ENCODE measurements at places on chromosomes 7 and 10.

- DNase-seq: no peak
Measured at GRCh38 chr10:6071181-6072175, 9.3 kb upstream of the IL2RA start.

DNA sequence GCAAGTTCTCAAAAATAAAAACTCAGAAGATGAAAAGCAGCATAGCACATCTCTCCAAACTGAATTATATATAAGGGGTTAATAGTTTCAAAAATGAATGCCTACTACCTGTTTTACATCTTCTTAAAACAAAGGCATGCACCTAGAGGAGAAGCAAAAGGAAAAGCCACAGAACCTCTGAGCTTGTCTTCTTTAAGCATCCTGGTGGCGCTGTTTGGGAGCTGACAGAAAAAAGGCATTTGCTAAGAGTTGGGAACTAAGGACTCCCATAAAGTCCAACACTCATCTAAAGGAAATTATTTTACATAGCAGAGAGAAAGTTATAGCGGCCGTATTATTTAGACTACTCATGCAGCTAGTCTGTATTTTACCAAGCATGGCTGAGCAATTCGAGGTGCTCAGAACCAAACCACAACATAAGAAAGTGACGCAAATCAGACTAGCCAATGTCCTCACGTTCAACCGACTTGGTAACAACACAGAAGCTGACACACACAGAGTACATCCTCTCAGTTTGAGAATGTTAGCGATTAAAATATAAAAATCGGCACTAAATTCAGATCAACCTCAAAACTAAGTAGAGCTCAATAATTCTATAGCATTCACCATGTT, 38.8 kb downstream of the PTN start:
- no peak for DNase-seq

GRCh38 chr7:22786290-22786932, 36.2 kb downstream of the TOMM7 start:
- DNase-seq: no peak

GRCh38 chr10:3048119-3049019, 19.0 kb upstream of the PFKP start:
- peak; percentile 42 for DNase-seq

DNA sequence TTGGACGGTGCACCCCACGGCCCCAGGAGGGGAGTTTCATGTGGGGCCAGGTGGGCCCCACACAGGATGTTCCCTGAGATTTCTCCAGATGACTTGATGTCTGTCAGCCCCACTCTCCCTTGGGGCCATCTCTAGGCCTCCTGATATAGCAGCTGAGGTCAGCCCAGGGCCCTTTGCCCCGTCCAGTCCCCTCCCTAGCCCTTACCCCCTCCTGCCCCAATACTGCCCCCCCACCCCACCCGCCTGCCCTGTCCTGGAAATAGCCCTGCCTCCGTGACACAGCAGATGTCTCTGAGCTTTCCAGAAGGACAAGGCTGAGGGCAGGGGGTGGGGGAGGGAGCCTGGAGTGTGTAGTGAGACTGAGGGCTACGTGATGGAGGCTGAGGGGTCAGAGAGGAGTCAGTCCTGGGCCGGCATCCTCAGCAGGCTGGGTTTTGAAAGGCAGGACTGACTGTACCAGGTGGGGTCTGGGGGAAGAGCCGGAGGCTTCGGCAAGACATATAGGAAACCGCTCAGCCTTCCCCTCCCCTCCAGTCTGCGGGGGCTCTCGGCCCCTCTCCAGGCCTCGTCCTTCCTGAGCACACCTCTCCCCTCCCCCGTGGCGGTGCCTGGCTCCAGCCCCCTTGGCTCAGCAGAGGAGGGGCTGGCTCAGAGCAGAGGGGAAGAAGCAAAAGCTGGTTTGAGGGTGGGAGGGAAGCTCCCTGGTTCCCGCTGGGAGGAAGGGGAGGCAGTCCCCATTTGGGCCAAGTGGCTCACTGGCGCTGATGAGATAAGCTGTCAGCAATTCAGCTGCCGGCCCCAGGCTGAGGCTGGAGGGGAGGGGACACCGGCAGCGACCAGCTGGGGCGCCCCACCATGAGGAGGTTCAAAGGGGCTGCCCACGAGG, 2.0 kb downstream of the FLNC start:
- peak; percentile 68 for DNase-seq

DNA sequence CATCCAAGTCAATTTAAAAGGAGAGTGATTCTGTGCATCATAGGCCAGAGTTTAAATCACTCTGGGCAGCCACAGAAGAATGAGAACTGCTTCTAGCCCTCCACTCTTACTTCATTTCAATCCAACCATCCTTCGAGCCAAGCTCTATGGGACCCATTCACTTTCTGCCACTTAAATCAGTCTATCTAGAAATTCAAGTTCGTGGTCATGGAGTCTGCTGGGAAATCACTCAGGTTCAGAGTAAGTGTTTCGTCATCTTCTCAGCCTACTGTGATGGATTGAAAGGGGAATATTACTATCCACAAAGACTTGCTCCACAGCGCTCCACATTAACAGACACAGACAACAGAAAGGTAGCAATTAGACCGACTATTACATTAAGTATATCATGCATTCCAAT, 4.6 kb downstream of the DCLRE1C start:
- no peak for DNase-seq

GRCh38 chr7:70752794-70753241, 379.1 kb upstream of the GALNT17 start:
- DNase-seq: no peak

DNA sequence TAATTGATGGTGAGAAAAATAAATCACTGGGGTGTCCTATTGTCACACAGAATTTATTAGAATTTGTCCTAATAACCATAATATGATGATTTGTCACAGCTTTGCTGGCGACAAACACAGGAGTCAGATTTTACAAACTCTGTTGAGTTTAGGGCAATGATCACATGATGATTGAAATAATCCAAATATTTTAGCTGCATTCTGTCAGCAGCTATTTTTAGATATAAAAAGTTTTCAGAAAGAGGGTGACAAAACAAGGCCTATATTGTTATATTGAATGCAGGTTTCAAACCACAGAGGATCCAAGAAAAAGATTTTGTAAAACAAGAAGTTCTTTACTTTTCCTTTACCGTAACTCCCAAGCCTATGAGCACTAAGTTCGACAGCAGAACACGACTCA, 178.8 kb downstream of the ADAM12 start:
- DNase-seq: no peak

DNA sequence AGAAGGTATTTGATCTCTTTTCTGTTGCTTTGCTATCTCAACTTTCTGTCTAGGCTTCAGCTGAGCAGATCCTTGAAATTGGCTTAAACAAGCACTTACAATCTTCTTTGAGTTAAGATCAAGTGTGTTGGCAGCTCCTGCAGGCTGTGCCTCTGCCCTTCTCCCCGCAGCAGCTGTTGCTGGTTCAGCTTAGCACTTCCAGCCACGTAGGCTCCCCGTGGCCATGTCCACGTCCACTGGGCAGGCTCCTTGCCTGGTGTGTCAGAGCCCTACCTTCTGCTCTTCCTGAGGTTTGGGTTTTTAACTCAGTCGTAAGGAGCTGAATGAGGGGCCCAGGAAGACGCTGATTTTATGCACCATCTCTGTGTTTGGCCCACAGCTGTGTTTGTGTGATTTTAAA, 47.2 kb downstream of the CAMK1D start:
- DNase-seq: no peak

- no peak for DNase-seq
Measured at GRCh38 chr7:85529831-85530230, 343.0 kb upstream of the SEMA3D start.

DNA sequence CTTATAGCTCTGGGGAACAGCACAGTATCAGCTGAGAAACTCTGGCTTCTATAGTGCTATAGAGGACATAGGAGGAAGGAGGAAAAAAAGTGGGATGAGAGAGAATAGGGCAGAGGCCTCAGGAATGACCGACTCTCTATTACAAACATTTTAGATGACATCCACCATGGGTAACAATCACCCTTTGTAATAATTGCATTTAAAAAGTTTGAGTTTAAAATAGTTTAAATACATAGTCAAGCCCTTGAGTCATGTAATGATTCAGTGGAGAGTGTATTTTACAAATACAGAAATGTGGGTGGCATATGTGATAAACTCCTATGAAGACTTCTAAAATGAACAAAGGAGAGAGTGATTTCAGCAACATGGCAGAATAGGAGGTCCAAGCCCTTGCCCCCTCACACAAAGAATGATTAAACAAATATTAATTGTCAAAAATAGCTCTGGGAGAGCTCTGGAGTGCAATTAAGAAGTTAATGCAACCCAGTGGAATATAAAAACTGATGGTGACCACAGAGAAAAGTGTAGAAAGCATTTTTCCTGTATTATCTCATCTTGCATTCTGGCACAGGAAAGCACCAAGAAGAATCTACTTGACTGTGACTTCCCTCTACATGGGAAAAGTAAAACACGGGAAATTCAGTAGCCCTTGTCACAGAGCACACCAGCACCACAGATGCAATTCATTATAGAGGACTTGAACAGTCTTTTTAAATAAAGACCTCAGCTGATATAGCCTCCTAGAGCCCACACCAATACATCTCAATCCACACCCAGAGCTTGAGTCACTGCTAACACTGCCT, 569.0 kb upstream of the SORCS1 start:
- no peak for DNase-seq

GRCh38 chr10:64288404-64288803, 767.2 kb downstream of the REEP3 start:
- no peak for DNase-seq

DNA sequence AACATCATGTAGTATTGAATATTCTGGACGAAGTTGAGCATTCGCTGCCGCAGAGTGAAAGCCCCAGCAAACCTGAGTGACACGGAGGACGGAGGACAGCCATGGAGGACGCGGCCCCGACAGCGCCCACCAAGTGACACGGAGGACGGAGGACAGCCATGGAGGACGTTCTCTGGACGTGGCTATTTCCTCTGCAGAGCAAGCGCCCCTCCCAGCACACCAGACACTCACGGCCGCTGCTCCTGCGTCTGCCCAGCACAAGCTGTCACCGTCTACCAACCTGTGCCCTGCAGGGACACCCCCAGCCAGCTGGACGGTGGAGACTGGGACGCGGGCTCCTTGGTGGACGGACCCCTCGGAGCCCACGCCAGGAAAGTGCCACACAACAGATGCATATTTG, 7.3 kb upstream of the ADAM8 start:
- no peak for DNase-seq

- DNase-seq: no peak
Measured at GRCh38 chr7:106855540-106856132, 9.4 kb upstream of the PIK3CG start.

DNA sequence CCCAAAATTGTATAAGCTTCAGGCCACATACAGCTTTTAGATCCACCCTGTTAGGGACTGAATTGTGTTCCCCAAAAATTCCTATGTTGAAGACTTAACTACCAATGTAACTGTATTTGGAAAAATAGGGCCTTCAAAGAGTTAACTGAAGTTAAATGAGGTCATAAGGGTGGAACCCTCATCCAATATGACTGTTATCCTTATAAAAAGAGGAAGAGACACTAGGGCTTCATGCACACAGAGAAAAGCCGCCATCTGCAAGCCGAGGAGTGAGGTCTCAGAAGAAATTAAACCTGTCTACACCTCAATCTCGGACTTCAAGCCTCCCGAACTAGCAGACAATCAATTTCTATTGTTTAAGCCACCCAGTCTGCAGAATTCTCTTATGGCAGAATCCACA, 317.9 kb upstream of the NFE2L3 start:
- no peak for DNase-seq

DNA sequence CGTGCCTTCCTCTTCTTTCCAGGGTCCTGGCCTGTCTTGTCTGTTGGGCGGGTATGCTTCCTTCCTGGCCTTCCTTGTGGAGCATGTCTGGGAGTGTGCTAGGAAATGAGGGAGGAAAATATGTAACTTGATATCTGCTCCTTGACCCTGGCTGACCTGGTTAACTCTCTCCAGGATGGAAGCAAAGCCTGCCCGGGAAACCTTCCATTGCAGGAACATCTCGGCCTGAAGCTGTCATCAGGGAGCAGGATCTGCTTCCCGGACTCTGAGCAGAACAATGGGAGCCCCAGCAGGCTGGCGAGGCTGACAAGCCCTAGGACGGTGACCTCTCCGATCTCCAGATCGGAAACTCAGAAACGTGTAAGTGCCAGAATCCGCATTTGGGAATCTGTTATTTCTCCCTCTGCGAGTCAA, 340.3 kb downstream of the FRMD4A start:
- peak; percentile 44 for DNase-seq

DNA sequence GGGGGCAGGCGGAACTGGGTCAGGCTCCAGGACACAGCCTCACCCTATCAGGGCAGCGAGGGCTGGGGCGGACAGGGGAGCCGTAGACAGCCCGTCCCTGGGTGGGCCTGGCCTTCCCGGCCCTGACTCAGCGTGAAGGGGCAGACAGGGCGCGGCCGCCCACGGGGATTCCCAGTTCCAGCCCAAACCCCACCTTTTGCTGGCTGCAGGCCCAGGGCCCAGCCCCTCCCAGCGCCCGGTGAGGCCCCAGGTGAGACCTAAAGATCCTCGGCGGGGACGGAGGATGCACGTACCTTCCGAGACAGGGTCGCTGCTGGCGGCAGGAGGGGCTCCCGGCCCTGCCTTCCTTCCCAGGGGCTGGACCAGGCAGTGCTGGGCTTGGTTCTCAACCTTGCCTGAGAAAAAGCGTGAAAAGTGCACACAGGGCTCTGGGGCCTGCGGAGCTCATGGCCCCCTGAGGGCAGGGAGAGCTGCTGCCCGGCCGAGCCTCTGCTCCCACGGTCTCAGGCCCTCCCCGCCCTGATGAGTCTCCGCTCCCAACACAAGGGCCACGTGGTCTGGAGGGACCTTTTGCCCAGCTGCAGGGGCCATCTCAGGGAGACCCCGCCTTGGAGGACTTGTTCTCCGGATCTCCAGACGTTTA, 43.9 kb upstream of the DNAJB6 start:
- DNase-seq: no peak

DNA sequence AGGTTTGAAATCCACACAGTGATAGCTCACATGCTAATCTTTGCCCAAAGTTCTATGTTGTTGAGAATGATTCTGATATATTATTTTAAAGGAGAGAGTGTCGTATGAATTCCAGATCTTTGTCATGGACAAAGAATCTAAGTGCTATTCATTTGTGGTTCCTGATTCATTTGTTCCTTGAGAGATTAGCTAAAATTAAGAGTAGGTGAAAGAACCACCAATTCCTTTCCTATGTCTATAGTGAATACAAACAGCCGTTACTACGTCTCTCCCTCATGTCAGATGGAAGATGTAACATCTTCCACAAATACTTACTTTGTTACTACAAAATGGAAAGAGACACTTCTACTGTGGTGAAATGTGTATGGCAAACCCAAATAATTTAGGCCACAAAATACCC, 3.3 kb upstream of the PLXDC2 start:
- DNase-seq: no peak

- DNase-seq: peak; percentile 38
Measured at GRCh38 chr10:124077208-124077993, 16.0 kb downstream of the CHST15 start.

GRCh38 chr7:2645274-2645868, 13.6 kb downstream of the TTYH3 start:
- DNase-seq: no peak

- DNase-seq: no peak
Measured at GRCh38 chr7:3176112-3177000, 124.7 kb upstream of the SDK1 start.

GRCh38 chr10:96586419-96587263, at the start of gene TM9SF3:
Gene TM9SF3 (minus strand): TSS chr10:96587012. CDS start chr10:96586835, 177 bp downstream.
- peak; percentile 94 for DNase-seq

All from nephron progenitor cell (in vitro differentiated cells).